ENCODE measurements at places on chromosomes 1 and 21.
A peak's percentile ranks its signal among the peaks of the same experiment; 100 is the strongest.

DNA sequence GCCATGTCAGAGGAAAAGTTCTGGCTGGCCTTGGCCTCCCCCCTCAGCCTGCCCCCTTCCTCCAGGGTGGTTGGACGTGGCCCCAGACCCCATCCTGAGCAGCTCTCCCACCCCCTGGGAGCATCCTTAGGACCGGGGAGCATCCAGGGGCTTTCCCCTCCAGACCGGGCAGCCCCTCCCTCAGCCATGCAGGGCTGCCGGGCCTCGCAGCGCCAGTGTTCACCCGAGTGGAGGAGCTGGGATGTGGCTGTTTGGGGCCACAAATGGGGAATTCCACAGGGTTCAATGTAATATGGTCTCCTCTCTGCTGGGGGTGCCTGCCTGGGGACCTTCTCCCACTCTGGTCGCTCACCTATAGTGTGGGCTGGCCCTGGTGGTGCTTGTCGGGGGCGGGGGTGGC lies 4.2 kb upstream of the PFKL start:
- DNase-seq: no peak

- no peak for DNase-seq
Measured at GRCh38 chr1:169615803-169616202, 14.1 kb downstream of the SELP start.

DNA sequence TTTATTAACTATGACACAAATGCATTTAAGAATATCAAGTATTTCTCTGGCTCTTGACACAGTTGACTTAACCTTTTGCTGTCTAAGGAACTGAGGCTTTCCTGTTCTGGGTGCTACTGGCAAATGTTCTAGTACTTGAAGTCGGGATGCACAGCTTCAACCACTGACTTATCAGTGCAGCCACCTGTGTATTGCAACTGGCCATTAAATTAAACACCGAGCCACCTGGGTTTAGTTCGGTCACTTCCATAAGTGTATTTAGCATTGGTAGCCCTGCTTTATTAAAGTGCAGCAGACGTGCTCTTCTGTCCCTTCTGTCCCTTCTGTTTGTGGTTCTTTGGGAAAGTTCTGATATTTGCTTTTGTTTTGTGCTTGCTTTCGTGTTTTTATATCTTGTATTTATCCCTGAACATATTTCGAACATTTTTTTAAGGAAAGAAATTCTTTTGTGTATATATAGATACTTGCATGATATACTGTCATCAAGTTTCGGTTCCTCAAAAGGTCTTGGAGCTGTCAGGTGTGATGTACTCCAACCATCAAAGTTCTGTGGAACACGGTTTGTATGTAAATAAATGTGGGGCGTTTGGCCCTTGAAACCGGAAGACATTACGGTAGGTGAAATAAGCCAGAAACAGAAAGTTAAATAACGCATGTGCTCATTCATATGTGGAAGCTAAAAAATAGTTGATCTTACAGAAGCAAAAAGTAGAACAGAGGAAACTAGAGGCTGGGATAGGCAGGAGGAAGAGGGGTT lies 297.9 kb upstream of the GREM2 start:
- DNase-seq: no peak

DNA sequence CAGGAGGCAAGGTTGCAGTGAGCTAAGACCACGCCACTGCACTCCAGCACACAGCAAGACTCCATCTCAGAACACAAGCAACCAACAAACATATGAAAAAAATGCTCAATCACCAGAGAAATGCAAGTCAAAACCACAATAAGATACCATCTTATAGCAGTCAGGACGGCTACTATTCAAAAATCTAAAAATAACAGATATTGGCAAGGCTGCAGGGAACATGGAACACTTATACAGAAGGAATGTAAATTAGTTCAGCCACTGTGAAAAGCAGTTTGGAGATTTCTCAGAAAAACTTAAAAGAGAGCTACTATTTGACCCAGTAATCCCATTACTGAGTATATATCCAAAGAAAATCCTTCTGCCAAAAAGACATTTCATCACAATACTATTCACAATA lies 27.6 kb upstream of the POGK start:
- DNase-seq: peak; percentile 24

GRCh38 chr1:43957407-43958040 lies 10.8 kb downstream of the IPO13 start:
- no peak for DNase-seq

DNA sequence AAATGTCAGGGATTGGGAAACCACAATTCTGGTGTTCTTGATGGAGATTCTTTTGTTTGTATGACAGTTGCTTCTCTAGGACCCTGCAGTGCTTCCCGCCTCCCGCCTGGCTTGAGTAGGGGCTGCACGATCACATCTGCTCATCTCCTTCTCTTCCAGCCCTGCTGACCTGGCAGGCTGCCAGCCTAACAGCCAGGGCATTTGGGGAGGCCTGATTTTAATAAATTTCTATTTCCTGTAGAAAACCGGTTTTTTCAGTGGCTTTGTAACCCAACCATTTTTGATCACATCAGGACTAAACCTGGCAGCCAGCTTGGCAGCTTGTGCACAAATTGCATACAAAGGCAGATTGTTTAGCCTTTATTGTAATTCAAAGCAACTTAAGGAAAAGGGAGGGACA lies 78.9 kb downstream of the UBE2U start:
- peak; percentile 46 for DNase-seq

DNA sequence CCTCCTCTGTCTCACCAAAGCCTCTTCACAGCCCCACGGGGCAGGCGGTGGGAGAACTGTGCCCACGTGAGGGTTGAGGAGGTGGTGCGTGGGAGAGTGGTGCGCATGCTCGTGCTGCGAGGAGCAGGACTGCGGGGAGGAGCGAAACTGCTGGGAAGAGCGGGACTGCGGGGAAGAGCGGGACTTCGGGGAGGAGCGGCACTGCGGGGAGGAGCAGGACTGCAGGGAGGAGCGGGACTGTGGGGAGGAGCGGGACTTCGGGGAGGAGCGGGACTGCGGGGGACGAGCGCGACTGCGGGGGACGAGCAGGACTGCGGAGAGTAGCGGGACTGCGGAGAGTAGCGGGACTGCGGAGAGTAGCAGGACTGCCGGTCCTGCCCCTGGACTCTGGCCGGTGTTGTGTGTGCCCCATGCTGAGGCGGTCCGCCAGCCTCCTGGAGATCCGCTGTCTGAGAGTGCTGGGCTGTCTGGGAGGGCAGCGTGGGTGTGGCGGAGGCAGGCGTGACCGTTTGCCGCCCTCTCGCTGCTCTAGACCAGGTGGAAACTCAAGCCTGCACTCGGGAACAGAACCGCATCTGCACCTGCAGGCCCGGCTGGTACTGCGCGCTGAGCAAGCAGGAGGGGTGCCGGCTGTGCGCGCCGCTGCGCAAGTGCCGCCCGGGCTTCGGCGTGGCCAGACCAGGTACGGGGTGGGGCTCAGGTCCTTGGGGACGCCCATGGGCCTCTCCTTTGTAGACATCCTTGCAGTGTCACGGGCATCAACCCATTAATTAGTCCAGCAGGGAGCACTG lies 24.6 kb downstream of the TNFRSF1B start:
- DNase-seq: no peak

- DNase-seq: peak; percentile 62
Measured at GRCh38 chr21:43734131-43734927, 15.4 kb downstream of the PDXK start.

- no peak for DNase-seq
Measured at GRCh38 chr1:64292399-64292798, 89.0 kb downstream of the UBE2U start.
